ENCODE measurements at places on chromosomes 13 and 19.

- no peak for DNase-seq
Measured at GRCh38 chr19:49856574-49857021, 5.6 kb downstream of the PTOV1 start.

- peak; percentile 88 for DNase-seq
Measured at GRCh38 chr19:40609561-40610395, 8.6 kb downstream of the LTBP4 start.

DNA sequence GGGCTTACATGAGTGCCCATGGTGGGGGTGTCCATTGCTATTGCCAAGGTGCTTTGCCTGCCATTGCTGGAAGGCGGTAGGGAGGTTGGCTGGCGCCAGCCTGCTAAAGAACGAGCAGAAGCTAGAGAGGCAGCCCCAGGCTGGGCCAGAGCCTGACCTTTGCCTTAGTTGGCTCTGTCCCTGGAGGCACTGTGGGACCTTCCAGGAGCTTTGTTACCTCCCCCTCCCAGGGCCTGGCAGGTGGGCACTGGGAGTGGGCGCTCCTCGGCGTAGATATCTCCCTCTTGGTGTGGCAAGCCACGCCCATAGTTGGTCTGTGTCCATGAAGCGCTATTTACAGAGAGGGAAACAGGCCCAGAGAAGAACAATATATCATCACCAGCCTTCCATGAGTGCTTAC lies 2.3 kb upstream of the SLC25A42 start:
- no peak for DNase-seq

DNA sequence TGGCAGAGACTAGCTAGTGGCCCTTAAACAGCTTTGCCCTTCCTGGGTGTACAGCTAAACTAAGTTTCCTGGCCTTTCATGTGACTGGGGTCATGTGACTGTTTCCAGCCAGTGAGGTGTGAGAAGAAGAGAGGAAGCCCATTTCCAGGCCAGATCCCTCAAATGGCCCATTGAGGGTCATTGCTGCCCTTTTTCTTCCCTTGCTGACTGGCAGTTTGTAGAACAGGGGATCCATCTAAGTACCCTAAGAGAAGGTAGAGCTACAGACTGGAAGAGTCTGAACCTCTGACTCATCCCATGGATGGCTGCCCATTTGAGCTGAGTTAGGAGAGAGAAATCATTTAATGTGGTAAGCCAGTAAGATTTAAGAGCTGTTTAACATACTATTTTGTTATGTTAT lies 2.8 kb downstream of the SWSAP1 start:
- DNase-seq = no peak

- no peak for DNase-seq
Measured at GRCh38 chr13:39417643-39418042, 185.3 kb downstream of the LHFPL6 start.

GRCh38 chr13:25683056-25683455 lies 311.3 kb downstream of the ATP8A2 start:
- no peak for DNase-seq

GRCh38 chr13:26386026-26386425 lies 132.1 kb downstream of the CDK8 start:
- no peak for DNase-seq

DNA sequence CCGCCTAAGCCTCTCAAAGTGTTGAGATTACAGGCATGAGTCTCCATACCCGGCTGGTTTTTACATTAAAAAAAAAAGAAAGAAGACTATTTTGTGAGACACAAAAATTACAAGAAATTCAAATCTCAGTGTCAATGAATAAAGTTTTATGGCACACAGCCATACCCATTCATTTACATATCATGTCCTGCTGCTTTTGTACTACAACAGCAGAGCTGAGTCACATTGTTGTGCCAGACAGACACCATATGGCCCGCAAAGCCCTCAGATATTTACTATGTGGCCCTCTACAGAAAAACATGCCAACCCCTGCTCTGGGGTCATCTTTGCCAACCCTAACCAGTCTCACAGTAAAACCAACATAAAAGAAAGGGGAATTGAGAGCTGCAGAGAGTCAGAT lies 5.3 kb downstream of the SMIM7 start:
- no peak for DNase-seq

DNA sequence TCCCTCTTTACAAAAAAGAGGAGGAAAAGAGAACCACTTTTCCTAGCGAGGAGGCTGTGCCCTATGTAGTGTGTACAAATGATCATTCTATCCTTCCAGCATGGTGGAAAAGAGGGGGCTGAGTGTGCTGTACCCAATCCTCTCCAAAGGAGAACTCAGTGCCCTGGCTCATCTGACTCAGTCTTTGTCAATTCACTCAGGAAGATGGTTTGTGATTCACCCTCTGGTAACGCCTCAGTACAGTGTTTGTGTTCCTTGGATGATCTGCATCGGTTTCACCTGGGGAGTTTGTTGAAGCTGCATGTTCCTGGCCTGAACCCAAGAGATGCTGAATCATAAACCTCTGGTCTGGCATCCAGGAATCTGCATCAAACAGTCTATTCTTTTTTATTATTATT lies 18.3 kb upstream of the ENOX1 start:
- no peak for DNase-seq

- no peak for DNase-seq
Measured at GRCh38 chr19:28847468-28847867, 365.5 kb downstream of the UQCRFS1 start.

DNA sequence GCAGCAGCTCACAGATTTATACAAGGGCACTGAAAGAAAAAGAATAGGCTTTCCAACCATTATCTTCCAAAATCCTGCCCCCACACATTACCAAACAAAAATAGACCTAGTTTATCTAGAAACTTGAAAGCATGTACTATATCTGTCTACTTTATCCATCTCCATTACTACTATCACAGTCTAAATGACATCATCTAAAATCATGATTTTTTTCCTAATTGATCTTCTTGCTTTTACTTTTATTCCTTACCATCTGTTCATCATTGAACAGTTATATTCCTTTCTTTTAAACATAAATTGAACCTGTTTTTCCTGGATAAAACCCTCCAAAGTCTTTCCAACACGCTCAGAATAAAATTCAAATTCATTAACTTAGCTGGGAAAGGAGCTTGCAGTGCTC lies 414.7 kb downstream of the KCTD12 start:
- DNase-seq = no peak

GRCh38 chr13:40390401-40390916 lies 276.0 kb downstream of the FOXO1 start:
- DNase-seq = no peak

- DNase-seq = no peak
Measured at GRCh38 chr19:1223018-1223855, 14.6 kb downstream of the CBARP start.

DNA sequence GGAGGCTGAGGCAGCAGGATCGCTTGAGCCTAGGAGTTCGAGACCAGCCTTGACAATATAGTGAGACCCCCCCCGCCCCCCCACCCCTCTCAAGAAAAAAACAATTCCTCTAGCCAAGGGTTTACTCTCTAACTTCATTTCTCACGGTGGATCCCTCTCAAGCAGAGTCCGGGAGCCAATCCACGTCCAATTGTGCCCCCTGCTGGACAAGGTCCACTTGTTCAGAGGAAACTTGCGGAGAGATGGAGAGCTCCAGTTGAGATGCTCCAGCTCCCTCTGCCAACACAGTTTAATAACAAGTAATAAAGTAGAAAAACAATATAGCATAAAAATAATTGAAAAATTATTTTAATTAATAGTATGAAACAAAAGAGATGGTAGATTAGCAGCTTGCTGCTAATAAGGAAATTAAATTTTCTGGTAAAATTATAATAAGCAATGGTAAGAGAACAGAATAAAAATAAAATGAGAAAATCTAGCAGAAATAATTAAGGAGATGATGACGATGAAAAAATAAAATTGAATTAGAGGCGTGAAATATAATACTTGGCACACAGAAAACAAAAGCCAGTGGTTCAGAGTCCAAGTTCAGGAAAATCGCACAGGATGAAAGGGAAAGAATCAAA lies 14.5 kb upstream of the SIGLEC14 start:
- peak; percentile 39 for DNase-seq

DNA sequence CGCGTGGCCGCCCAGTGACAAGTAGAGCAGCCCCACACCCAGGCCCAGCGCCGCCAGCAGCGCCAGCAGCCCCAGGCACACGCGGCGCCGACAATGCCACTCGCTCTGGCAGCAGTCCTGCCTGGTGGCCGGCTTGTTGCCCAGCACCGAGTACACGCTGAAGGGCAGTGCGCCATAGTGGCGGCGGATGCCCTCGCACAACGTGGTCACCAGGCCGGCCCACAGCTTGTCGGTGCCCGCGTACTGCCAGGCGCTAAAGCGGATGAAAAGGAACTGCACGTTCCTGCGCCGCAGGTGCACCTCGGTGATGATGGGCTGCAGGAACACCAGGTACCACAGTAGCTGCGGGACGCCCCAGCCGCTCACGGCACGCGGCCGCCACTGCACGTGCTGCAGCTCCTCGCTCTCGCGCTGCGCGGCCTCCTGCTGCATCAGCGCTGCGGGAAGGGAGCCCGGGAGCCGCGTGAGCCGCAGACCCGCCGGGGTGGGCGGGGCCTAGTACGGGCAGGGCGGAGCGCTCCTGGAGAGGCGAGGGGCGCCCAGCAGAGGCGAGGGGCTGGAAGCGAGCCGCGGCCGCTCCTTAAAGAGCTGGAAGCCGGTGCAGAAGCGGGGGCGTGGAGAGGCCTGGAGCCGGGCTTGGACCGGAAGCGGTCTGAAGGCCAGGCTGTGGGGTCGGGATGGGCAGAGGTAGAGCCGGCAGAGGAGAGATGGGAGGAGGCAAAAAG lies 7.3 kb downstream of the NKPD1 start:
- no peak for DNase-seq

GRCh38 chr13:110649551-110649950 lies 34.2 kb downstream of the NAXD start:
- DNase-seq = no peak

- no peak for DNase-seq
Measured at GRCh38 chr13:24032252-24032651, 128.3 kb upstream of the SPATA13 start.

DNA sequence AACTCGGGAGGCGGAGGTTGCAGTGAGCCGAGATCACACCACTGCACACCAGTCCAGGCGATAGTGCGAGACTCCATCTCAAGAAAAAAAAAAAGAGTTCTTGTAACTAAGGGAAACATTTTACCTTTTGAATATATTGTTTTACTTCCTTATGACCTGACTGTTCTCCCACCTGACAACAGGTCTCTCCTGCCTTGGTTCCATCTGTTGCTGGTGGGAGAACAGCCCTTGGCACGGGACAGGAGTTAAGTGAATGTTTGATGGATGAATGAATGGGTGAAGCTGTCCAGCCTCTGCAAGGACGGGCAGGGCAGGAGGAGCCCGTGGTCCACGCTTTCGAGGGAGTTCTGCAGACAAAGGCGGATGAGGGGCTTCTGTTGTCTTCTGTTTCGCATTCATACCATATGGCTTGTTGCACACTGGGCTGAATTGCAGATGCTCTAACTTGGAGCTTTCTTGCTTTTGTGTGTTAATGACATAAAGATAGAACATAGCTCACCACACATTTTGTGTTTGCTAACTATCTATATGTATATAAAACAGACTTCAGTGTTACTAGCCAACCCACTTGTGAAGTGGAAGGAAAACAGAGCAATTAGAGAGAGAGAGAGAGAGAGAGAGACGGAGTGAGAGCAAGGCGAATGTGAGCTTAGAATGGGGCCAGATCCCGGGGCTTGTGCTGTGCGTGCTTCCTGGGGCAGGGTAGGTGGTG lies 16.2 kb upstream of the CCNE1 start:
- no peak for DNase-seq

GRCh38 chr19:45476304-45476703 lies 8.5 kb downstream of the FOSB start:
- DNase-seq = no peak

DNA sequence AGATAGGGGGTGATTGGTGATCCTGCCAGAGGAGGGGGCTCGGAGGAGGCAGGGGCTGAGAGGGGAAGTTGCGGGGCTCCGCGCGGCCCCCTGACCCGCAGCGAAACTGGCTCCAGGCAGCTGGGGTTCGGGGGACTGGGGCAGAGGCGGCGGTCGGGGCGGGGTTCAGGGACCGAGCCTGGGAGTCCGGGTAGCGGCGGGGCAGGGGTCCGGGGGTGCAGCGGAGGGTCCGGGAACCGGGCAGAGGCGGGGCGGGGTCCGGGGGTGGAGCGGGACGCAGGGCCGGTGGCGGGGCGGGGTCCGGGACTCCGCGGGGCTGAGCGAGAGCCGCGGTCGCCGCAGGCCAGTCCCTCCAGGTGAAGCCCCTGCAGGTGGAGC lies 1.2 kb downstream of the MADCAM1 start:
- DNase-seq = no peak

DNA sequence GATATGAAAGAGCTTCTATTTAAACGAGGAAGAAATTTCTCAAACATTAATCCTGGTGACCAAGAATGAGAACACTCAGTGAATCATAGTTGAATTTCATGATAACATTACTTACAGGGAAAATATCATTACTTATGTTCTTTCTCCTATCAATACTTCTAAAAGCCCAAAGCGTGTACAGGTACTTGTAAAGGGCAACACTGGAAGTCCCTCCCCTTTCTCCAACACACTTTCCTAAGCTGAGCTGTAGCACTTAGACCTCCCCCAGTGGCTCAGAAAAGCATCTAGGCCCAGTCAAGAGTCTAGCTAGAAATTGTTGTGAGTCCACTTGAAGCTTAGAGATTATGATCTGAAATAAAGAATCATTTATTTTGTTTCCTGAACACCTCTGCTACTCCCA lies 150.7 kb downstream of the ABCC4 start:
- DNase-seq = no peak

DNA sequence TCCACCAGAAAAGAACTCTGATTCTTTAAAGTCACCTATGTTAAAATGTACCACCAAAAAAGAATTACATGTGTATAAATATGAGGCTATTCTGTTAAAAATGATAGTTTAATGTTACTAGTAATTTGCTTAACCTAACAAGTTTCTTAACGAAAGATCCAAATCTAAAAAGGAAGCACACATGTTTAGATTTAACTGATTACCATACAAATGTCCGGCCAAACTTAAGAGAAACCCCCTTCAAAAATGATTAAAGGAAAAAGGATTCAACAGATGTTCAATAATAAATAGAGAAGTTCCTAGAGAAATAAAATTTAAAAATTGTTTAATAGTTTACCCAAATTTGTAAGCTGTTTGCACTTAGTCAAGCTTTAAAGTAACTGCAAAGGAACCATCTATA lies 5.0 kb upstream of the ZNF69 start:
- DNase-seq = no peak

- DNase-seq = no peak
Measured at GRCh38 chr19:48635966-48636858, 967 bp downstream of the DBP start.

DNA sequence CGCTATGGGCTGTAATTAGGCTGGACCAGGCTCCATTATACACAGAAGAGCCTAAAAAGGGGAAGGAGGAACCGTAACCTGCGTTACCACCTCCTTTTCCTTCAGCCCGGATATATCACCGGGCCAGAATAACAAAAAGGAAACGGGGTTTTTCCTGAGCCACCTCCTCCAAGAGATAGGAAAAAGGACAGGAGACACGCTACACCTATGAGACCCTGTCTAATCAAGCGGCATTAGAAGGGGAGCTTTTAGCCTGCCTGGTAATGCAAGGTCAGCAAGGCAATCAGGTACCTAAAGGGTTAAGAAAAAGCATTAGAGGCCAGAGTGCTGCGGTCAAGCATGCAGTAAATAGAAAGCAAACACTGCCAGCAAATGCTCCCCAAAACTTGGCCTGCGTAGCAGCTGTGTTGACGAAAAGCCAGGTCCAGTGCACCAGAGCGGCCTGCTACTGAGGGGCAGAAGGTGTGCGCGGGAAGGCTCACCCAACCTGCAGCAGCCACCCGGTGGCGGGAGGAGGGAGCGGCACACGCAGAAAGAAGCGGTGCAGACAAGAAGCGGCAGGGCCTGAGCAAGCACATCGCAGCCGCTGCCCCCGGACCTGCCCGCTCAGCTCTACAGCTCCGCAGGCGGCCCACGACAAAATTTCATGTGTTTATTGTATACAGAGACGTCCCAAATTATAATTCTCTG lies 1466.1 kb downstream of the UQCRFS1 start:
- no peak for DNase-seq

- no peak for DNase-seq
Measured at GRCh38 chr13:33312150-33312860, 26.8 kb upstream of the STARD13 start.
